ENCODE measurements at places on chromosomes 4 and X. TPM values are rescaled to one million over a fixed set of nuclear protein-coding genes. Genes with fewer than 3 reads are reported as not detected.

CD40LG gene
- total RNA-seq: not detected

GUCY1B1 gene
- total RNA-seq: 39.3 TPM

OTUD5 gene
- 33.0 TPM for total RNA-seq

TASL gene
- not detected for total RNA-seq

GRSF1 gene
- total RNA-seq: 62.4 TPM

ABLIM2 gene
- 0.66 TPM for total RNA-seq

DCAF12L1 gene
- total RNA-seq: not detected

- H3K27ac ChIP-seq: no peak overlapping the region
- DNase-seq: no peak
- H3K4me1 ChIP-seq: no peaks in the 10 kb centered on the region
- no peaks in the 10 kb centered on the region for H3K36me3 ChIP-seq
- H3K4me3 ChIP-seq: no peak overlapping the region
These were observed 869.4 kb upstream of the FRG1 start for GRCh38 chr4:189071241-189071640.

GRCh38 chr4:73415807-73416238, 11.7 kb downstream of the ALB start:
- no peaks in the 10 kb centered on the region for H3K27me3 ChIP-seq
- H3K4me1 ChIP-seq: no peaks in the 10 kb centered on the region
- DNase-seq: no peak
- H3K27ac ChIP-seq: no peak overlapping the region

All from fibroblast of lung (primary cell).